ENCODE measurements at places on chromosomes 4 and X.
A peak's percentile ranks its signal among the peaks of the same experiment; 100 is the strongest.

- peak overlapping the region; percentile 87 for H3K4me3 ChIP-seq
- no peaks in the 10 kb centered on the region for H3K36me3 ChIP-seq
- H3K27me3 ChIP-seq, result no peaks in the 10 kb centered on the region
- peak; percentile 1 for DNase-seq
- H3K27ac ChIP-seq, result no peak overlapping the region
Measured at GRCh38 chrX:80807606-80807991, 2.1 kb downstream of the BRWD3 start.

DNA sequence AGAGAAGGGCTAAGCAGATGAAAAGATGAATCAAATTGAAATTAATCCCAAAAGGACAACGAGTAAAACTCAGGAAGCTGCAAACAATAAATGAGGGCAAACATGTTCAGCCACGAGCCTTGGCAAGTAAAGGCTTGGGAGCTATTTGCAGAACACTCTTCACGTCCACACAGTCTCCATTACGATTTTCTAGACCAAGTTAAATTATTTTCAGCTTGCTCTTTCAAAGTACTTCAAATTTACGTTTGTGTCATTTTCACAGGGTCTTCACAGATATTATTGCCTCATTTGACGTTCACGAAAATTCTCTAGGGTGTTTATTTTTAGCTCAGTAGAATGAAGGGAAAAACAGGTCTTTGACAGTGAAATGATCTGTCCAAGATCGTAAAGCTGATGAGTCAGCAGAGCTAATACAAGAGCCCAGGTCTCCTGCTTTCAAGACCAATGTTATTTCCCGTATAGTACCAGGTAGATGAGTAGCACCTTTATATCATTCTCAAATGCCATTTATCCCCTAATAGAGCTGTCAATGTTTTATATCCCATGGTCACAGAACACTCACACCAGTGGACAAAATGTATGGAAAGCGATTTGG, 20.9 kb downstream of the KLB start:
- no peak overlapping the region for H3K4me3 ChIP-seq
- no peak overlapping the region for H3K27ac ChIP-seq
- H3K4me1 ChIP-seq, result no peaks in the 10 kb centered on the region
- H3K27me3 ChIP-seq, result no peaks in the 10 kb centered on the region
- no peaks in the 10 kb centered on the region for H3K36me3 ChIP-seq

DNA sequence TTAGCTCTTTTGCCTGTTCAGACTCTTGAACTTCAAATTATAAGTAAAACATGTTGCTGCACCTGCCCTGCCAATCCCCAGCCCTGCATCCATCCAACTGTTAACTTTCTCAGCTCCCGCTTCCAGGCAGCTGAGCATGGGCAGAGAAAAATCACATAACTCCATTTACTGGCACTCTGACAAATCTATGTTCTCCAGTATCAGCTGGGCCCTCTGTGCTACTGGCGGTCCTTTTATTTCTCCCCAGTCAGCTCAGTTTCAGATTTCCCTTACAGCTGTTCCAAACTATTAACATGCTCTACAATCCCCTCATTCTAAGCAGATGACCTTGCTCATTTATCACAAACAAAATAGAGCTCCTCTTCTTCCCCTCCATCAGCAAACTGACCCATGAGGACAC, 240.4 kb upstream of the TET2 start:
- DNase-seq, result no peak
- H3K27ac ChIP-seq, result no peak overlapping the region
- no peaks in the 10 kb centered on the region for H3K4me1 ChIP-seq
- no peaks in the 10 kb centered on the region for H3K36me3 ChIP-seq

DNA sequence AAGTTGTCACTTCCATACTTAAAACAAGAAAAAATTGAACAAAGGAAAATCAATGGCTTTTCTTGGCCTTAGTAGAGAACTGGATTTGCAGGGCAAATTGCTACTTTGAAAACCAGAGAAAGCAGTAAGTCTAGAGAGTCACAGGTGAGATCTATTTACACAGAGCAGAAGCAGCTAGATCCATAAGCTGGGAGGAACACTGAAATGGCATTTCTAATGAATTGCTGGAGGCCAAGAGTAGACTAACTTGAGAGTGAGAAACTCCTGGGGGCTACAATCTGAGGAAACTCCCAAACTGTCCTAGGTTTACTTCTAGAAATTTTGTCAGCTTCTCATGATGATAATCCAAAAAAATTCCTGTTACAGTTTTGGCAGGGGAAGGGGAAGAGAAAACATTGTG, 133.3 kb downstream of the SPCS3 start:
- no peaks in the 10 kb centered on the region for H3K4me1 ChIP-seq
- no peaks in the 10 kb centered on the region for H3K27me3 ChIP-seq
- H3K4me3 ChIP-seq, result no peak overlapping the region
- no peaks in the 10 kb centered on the region for H3K36me3 ChIP-seq
- no peak for DNase-seq
- no peak overlapping the region for H3K27ac ChIP-seq

DNA sequence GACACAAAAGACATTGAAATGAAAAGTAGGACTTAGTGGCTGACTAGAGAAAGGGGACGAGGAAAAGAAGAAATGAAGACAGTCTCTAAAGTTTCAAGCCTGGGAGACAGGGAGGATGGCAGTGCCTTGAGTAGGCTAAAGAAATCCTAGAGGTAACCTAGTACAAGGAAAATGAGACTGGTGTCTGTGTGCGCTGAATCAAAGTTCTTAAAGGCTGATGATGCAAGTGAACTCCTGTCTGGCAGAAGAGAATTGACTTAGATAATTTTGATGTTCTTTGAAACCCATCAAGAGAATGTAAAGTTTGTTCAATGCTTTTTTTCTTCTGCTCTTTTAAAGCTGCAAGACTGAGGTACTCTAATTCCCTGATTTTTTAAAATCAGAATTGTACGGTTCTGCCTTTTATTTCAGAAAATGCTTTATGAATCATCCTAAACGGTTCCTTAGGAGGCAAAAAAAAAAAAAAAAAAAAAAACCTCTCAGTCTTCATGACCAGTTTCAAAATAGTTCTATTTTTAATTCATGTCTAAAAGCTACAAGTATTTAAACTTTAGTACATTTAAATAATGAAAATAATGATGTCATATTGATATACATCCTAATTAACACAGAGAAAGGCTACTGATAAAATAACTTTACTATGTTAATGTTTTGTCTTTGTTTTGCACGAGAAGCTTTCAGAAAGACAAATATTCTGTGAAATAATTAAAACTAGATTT, 189.8 kb downstream of the PPP3CA start:
- no peaks in the 10 kb centered on the region for H3K27me3 ChIP-seq
- peaks cover 39% of the 10 kb centered on the region for H3K4me1 ChIP-seq
- H3K36me3 ChIP-seq, result no peaks in the 10 kb centered on the region
- peak overlapping the region; percentile 39 for H3K4me3 ChIP-seq

DNA sequence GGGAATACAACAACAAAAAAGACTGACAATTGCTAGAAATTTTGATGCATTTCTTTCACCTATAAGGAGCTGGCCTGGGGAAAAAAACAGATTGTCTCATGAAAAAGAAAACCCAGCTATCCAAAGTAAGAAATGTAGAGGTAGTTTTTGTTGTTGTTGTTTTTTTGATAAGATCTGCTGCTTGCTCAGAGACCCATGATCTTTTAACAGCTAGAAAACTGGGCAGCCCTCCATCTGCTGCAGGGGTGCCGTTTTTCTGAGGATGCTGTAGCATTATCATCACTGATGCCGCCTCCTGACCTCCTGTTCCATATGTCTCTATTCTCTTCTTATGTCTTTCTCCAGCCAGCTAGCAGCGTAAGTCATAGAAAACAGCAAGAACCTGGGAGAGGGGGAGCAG, 98.3 kb downstream of the BMPR1B start:
- H3K4me3 ChIP-seq, result no peak overlapping the region
- H3K27ac ChIP-seq, result no peak overlapping the region
- no peak for DNase-seq

GRCh38 chrX:86148594-86148993, 343 bp downstream of the DACH2 start:
- DNase-seq, result no peak
- H3K4me3 ChIP-seq, result peak overlapping the region; percentile 63
- no peak overlapping the region for H3K27ac ChIP-seq
- H3K27me3 ChIP-seq, result no peaks in the 10 kb centered on the region

- H3K36me3 ChIP-seq, result no peaks in the 10 kb centered on the region
- no peak overlapping the region for H3K4me3 ChIP-seq
- no peaks in the 10 kb centered on the region for H3K27me3 ChIP-seq
- no peak for DNase-seq
Measured at GRCh38 chr4:36325499-36325898, 44.1 kb downstream of the DTHD1 start.

DNA sequence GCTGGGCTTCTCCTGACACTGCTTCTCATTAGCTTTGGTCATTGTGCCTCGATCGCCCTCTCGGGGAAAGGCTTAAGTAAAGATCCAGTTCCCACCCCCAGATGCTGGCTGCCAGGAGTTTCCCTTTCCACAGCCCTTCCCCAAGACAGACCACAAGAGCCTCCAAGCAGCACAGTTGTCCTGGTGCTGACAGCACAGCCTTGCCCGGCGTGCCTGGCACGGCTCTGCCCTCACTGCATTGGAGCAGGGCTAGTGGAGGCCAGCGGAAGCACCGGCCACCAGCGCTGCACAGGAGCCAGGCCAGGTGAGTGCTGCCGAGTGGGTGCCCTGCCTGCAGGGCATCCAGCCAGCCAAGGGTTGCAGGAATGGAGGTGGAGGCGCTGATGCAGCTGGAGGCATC, 9.7 kb upstream of the MSANTD1 start:
- H3K4me1 ChIP-seq, result no peaks in the 10 kb centered on the region
- H3K36me3 ChIP-seq, result no peaks in the 10 kb centered on the region
- H3K4me3 ChIP-seq, result no peak overlapping the region
- DNase-seq, result no peak

DNA sequence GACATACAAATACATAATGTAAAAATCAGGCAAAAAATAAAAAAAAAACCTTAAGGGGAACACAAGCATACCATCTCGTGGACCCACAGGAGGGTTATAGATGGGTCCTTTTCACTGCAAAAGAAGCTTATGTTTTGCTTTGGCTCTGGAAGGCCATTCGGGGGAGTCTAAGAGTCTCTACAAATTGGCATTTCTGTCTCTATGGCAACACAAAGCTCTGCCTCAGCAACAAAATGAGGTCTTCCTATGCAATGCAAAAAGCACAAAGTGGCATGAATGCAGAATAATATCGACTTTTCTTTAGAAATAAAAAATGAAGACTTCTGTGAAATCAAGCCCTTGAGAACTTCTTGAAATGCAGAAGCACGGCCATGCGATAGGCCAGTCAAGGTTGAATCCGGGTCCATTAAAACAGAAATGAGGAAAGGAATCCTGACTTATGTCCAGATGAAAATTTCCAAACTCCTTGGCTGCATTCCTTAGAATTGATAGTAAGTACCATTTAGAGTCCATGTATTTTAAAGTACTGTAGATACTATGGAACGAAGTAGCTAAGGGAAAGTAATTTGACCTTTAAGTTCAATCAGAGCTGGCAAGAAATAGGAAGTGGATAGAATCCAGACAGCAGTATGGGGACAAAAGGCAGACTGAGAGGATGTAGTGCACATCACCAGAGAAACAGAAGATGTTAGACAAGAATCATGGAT, 63.7 kb upstream of the PDLIM3 start:
- no peaks in the 10 kb centered on the region for H3K36me3 ChIP-seq
- H3K4me1 ChIP-seq, result no peaks in the 10 kb centered on the region
- no peaks in the 10 kb centered on the region for H3K27me3 ChIP-seq
- H3K27ac ChIP-seq, result no peak overlapping the region
- no peak overlapping the region for H3K4me3 ChIP-seq

DNA sequence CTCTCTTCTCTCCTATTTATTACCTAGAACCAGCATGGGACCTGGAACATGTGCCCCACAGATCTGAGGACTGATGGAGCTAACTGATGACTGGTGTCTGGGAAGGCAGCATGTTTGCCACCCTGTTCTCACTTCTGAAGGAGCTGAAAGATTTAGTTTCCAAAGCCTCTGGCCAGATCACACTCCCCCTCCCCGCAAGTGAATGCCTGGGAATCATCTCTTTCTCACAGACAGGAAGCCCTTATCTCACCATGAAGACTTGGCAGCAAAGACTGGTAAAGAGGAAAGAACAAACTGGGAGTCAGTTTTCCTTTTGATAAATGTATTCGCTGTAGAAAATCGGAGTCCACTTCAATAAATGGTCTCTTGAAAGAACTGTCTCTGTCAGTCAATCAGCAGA, 21.0 kb upstream of the PCYT1B start:
- H3K4me3 ChIP-seq, result no peak overlapping the region
- H3K27me3 ChIP-seq, result no peaks in the 10 kb centered on the region
- no peaks in the 10 kb centered on the region for H3K4me1 ChIP-seq
- H3K27ac ChIP-seq, result no peak overlapping the region

- DNase-seq, result peak; percentile 84
- H3K4me3 ChIP-seq, result no peak overlapping the region
- H3K27ac ChIP-seq, result no peak overlapping the region
- H3K4me1 ChIP-seq, result peaks cover 4% of the 10 kb centered on the region
Measured at GRCh38 chrX:123835661-123836371, 24.0 kb upstream of the XIAP start.

DNA sequence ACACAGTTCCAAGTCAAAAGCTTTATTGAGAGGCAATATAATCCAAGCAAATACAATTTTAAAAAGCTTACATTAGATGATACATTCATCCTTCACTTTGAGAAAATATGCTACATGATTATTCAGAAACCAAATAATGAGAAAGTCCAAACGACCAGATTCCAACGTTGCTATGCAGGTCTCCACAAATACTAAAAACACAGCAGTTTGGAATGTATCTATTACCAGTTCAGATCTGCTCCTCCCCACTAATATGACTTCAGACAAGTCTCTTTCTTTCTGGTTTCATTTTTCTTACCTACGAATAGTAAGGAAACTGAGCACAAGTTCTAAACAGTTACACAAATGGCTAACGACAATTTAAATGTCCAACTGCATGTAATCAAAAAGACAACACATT, 9.5 kb downstream of the NAF1 start:
- peak; percentile 80 for DNase-seq
- H3K4me3 ChIP-seq, result peak overlapping the region; percentile 57
- H3K27ac ChIP-seq, result peak overlapping the region; percentile 78
- no peaks in the 10 kb centered on the region for H3K27me3 ChIP-seq
- no peaks in the 10 kb centered on the region for H3K36me3 ChIP-seq

DNA sequence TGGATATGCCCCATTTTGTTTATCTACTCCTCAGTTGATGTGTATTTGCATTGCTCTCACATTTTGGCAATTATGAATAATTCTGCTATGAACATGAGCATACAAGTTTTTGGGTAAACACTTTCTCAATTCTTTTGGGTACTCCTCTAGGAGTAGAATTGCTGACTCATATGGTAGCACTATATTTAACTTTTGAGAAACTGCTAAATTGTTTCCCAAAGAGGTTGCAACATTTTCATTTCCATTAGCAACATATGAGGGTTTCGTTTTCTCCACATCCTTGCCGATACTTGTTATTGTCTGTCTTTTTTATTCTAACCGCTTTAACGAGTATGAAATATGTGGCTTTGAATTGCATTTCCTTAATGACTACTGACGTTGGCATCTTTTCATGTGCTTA, 185.4 kb downstream of the TSPAN5 start:
- no peaks in the 10 kb centered on the region for H3K27me3 ChIP-seq
- no peak overlapping the region for H3K27ac ChIP-seq
- peaks cover 30% of the 10 kb centered on the region for H3K4me1 ChIP-seq
